ENCODE measurements at places on chromosomes 5 and 9.

- DNase-seq = no peak
These were observed 30.0 kb upstream of the NREP start for GRCh38 chr5:111787006-111787405.

- DNase-seq = no peak
These were observed 32.1 kb upstream of the IL6ST start for GRCh38 chr5:56026863-56027300.

DNA sequence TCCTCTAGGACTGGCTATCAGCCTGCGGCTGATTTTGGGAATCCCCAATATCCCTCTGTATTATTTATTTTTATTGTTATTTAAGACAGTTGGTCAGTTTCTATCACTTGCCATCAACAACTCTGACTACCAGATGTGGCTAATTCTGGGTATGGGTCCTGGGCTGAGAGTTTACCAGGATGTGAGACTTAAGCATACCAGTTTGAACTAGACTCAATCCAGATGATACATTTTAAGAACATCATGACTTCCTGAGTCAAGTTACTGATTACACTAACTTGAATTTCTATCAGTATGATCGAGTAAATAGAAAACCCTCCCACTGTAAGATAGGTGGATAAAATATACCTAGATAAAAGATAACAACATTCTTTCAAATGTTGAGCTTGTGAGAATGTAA lies 634.0 kb downstream of the MAT2B start:
- DNase-seq = no peak

GRCh38 chr9:121169094-121169601 lies 32.5 kb downstream of the RAB14 start:
- DNase-seq = peak; percentile 19

DNA sequence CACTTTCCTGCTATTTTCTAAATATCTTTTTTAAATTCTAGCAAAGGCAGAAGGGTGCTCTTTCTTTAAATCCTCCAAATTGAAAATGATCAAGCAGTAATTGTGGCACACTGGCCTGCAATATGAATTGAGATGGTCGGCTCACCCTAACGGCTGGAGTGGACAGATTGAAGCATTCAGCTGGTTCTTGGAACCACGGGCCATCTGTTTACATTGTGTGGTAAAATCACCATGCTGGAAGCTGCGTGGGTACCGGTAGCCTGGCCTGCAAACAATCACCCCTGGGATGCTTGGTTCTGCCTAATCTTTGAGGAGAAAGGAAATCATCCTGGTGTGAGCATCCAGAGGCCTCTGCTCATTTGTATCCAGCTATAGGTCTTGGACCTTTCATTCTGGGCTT lies 289.3 kb downstream of the ZNF608 start:
- DNase-seq = peak; percentile 27

- DNase-seq = no peak
These were observed 159.2 kb downstream of the SNCAIP start for GRCh38 chr5:122471031-122471751.

- no peak for DNase-seq
These were observed 81.7 kb upstream of the SPTLC1 start for GRCh38 chr9:92196909-92197308.

- no peak for DNase-seq
These were observed 7.3 kb downstream of the UCK1 start for GRCh38 chr9:131523451-131524435.

DNA sequence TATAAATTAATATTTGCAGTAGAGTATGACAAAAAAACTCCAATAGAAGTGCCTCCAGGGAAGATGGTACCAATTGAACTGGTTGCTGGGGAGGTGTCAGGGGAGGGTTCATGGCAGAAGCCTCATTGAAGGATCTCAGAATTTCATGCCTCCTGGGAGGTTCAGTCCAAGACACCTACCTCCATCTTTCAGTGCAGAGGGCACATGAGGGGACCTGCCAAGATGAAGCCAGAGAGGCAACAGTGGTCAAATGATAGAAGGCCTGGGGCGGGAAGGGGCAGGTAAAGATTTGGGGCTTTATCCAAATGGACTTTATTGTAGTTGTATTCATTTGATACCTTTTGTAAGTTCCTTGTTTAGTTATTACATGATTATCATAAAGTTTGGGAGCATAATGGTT lies 25.9 kb upstream of the KCNIP1 start:
- no peak for DNase-seq

GRCh38 chr9:70616228-70616990 lies 202.0 kb upstream of the KLF9 start:
- no peak for DNase-seq

DNA sequence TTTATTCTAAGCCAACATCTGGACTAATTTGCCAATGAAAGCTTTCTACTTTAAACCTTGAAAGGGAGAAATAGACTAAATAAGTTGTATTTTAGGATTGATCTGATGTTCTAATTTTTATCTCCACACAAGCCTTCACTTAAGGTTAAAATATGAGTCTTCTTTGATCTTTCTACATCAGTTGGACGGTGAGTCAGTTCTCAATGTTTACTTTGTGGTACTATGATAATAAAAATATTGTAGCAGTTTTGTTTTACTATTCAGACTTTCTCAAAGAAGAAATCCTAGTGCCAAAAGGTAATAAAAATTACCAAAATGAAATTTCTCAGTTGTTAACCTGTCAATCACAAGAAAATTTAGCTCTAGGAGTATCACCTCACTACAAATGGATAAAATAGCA lies 203.5 kb upstream of the RGMB start:
- DNase-seq = no peak

DNA sequence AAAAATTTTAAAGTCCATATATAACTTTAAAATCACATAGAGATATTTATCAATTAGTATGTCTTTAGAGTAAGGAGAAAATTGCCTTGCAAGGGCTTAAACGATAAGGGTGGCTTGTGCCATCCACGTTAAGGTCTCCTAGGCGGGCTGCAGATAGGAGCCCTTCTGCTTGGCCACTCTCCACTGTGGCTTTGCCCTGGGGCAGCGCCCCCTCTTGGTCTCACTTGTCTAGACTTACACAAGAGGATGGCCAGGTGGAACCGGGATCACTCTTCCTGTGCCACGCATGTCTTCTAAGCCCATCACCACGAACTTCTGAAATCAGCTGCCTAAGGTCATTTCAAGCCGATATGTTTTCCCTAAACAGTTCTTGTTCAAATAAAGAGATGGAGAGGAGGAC lies 2.9 kb downstream of the FPGS start:
- DNase-seq = peak; percentile 70

DNA sequence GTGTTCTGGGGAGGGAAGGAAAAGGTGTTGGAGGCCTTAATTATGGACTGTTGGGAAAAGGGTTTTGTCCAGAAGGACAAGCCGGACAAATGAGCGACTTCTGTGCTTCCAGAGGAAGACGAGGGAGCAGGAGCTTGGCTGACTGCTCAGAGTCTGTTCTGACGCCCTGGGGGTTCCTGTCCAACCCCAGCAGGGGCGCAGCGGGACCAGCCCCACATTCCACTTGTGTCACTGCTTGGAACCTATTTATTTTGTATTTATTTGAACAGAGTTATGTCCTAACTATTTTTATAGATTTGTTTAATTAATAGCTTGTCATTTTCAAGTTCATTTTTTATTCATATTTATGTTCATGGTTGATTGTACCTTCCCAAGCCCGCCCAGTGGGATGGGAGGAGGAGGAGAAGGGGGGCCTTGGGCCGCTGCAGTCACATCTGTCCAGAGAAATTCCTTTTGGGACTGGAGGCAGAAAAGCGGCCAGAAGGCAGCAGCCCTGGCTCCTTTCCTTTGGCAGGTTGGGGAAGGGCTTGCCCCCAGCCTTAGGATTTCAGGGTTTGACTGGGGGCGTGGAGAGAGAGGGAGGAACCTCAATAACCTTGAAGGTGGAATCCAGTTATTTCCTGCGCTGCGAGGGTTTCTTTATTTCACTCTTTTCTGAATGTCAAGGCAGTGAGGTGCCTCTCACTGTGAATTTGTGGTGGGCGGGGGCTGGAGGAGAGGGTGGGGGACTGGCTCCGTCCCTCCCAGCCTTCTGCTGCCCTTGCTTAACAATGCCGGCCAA lies 19.1 kb downstream of the PTGES2 start:
- DNase-seq = no peak

DNA sequence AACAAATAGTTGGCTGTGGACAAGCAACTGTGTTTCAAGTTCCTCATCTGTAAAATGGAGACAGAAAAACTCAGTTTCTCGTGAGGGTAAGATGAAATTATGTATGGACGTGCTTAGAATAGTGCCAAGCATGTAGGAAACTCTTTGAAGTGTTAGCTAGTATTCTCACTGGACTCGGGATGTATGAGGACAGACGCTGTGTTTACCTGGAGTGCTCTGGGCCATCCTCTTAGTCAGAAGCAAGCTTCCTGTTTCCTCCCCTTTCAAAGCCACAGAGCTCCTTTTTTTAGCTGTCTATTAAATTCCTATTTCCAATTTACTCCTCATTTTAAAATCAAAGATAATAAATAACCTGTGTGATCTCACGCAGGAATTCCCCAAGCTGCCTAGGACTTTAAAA lies 23.8 kb upstream of the IQGAP2 start:
- no peak for DNase-seq

GRCh38 chr5:6540111-6540827 lies 91.6 kb downstream of the UBE2QL1 start:
- no peak for DNase-seq

All from glutamatergic neuron (in vitro differentiated cells).